ENCODE measurements at places on chromosomes 7 and 10.

DNA sequence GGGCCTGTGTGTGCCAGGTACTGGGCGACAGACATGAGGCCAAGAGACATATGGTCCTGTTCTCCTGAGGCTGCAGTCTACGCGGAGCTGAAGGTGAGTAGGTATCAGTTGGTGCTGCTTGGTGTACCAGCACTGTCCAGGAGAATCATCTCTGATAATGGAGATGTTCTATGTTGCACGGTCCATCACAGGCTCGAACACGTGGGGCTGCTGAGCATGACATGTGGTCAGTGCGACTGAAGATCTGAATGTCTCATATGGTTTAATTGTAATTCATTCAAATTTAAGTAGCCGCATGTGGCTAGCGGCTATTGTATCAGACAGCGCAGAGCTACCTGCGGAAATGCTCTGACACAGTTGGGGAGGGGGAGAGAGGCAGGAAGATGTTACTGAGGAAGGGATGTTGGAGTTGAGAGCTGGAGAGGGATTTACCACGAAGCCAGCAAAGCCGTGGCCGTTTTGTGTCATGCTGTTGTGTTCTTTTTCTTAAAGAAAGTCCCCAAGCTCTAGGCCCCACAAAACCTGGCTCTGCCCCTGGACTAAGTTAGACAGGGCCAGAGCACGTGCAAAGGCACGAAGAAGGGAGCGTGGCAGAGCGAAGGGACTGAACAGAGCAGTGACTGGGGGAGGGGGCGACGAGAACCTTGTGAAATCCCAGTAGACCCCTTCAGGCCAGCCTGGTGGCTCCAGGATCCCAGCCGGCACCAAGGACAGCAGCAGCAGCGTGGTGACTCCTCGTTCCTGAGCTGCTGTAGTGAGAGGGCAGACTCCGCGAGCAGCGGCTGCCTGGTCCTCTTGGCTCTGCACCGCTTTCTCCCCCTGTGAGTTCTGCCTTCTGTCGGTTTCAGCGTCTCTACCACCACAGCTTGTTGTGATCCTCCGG, 20.0 kb downstream of the SMKR1 start:
- no peak for DNase-seq

- DNase-seq = no peak
Observed at GRCh38 chr10:101670635-101671034, 24.3 kb downstream of the FBXW4 start.

DNA sequence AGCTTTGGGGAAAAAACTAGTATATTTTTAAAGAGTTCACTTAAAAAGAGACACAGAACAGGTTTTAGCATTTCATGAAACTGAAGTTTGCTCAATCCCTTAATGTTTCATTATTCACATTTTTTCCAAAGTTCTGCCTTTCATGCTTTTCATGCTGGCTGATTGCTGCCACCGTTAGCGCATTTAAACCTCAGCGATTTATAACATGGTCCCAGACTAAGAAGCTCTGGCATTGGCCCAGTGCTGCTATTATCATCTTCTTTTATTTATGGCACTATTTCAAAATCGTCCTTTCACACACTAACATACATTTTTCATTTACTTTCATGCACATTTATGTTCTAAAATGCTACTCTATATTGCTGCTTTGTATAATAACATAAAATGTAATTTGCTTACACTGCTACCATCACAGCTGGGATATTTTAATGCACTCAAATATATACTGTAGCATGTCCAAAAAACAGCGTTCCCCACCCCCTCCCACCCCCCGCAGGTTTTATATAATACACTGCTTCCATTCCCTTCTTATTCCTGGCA, 141.9 kb downstream of the MPP7 start:
- no peak for DNase-seq

GRCh38 chr7:73896454-73896853, 35.5 kb downstream of the TMEM270 start:
- no peak for DNase-seq

GRCh38 chr10:106771154-106771553, 393.4 kb downstream of the SORCS1 start:
- DNase-seq = no peak

- no peak for DNase-seq
Observed at GRCh38 chr10:110461530-110461929, 36.2 kb upstream of the DUSP5 start.

DNA sequence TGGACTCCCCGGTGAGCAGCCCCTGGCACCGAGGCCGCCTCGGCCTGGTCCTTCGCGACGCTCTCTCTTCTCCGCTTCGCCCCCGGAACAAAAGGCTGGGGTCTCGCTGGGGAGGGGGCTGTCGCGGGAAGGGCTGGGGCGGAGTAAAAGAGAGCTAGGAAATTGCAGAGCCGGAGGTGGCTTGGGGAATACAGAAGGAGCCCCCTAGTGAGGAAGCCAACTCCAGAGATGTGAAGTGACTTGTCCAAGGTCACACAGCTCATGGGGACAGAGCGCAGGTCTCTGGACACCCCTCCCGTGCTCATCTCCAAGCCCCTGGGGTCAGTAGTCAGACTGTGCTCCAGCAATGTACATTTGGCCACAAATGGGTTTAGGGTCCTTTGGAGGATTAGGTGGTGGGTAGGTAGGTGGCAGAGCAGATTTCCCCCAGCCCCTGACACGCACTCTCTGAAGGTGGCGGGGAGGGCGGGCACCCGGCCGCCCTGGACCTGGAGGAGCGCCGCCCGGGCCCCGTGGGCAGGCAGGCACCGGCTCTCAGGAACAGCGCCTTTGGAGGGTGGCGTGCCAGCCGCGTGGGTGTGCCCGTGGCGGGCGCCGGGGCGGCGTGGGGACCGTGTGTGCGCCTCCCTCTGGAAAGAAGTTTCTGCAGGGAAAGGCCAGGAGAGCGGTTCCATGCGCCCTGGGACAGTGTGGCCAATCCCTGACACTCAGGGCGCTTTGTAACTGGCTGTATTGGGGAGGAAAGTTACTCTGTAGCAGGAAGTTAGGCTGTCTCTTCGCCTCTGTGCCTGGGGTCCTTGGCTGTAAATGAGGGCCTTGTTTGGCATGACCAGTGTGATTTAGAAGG, 910 bp downstream of the WIPF3 start:
- no peak for DNase-seq

GRCh38 chr10:99785646-99786045, 3.2 kb downstream of the ABCC2 start:
- no peak for DNase-seq

DNA sequence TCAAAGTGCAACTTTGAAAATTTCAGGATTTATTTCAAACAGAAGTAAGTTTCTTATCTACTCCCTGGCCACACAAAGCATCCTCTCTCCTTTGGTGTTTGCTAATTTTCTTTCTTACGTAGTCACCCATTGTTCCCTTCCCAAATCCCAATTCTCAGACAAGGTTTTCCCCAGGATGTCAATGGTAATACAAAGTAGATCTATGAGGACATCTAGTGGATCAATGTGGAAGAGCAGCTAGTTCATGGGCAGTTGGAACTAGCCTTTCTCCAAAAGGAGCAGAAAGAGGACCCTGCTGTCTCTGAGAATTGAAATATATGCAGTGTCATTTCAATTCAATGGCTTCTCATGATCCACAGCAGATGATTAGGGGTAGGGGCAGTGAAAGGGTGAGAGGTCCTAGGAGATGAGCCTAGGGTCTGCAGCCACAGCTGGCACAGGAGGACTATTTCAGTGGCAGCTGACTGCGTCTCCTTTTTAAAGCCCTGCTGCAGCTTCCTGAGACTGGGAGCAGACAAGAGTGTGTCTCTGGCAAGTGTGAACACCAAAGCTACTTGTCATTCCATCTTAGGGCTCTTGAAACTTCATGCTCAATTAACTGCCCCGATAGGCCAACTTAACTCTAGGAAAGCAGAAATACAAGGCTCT, 632.6 kb downstream of the KCNMA1 start:
- no peak for DNase-seq

GRCh38 chr10:35852721-35853120, 210.6 kb upstream of the FZD8 start:
- DNase-seq = no peak

- DNase-seq = no peak
Observed at GRCh38 chr10:76946270-76946669, 691.3 kb downstream of the KCNMA1 start.

GRCh38 chr10:96666741-96667140, 53.6 kb downstream of the PIK3AP1 start:
- no peak for DNase-seq

- DNase-seq = no peak
Observed at GRCh38 chr10:12938271-12938670, 63.2 kb downstream of the CCDC3 start.

- DNase-seq = no peak
Observed at GRCh38 chr10:88531392-88532052, 51.6 kb downstream of the RNLS start.

DNA sequence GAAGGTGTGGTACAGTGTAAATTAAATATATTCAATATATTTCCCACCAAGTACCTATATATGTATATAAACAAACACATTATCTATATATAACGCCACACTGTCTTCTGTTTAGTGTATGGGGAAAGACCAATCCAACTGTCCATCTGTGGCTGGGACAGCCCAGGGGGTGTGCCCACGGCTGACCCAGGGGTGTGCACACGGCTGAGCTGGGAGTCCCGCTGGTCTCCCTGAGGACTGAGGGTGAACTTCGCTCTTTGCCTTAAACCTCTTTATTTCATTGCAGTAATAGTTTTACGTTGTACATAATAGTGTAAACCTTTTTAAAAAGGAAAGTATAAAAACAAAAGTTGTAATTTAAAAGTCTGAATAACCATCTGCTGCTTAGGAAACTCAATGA, 6.3 kb downstream of the EN2 start:
- DNase-seq = no peak
